ENCODE measurements at places on chromosomes 13 and 19. TPM values are rescaled to one million over a fixed set of nuclear protein-coding genes. Genes with fewer than 3 reads are reported as not detected.

- H3K27ac ChIP-seq, result no peak overlapping the region
- no peaks in the 10 kb centered on the region for H3K4me1 ChIP-seq
Measured at GRCh38 chr19:45218426-45218825, 26.8 kb downstream of the EXOC3L2 start.

DNA sequence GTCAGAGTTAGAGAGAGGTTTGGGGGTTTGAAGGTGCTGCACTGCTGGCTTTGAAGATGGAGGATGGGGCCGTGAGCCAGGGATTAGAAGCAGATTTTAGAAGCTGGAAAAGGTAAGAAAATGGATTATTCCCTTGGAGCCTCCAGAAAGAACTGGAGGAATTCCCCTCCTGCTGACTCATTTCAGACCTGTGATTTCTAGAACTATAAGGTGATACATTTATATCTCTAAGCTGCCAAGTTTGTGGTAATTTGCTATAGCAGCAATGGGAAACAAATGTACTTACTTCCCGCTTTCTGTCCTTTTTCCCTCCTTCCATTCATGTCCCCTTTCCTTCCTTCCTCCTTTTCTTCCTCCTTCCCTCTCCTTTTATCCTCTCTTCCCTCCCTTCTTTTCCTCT, 78.5 kb upstream of the PCDH8 start:
- no peaks in the 10 kb centered on the region for H3K4me1 ChIP-seq
- no peak for DNase-seq
- H3K36me3 ChIP-seq, result no peaks in the 10 kb centered on the region

DNA sequence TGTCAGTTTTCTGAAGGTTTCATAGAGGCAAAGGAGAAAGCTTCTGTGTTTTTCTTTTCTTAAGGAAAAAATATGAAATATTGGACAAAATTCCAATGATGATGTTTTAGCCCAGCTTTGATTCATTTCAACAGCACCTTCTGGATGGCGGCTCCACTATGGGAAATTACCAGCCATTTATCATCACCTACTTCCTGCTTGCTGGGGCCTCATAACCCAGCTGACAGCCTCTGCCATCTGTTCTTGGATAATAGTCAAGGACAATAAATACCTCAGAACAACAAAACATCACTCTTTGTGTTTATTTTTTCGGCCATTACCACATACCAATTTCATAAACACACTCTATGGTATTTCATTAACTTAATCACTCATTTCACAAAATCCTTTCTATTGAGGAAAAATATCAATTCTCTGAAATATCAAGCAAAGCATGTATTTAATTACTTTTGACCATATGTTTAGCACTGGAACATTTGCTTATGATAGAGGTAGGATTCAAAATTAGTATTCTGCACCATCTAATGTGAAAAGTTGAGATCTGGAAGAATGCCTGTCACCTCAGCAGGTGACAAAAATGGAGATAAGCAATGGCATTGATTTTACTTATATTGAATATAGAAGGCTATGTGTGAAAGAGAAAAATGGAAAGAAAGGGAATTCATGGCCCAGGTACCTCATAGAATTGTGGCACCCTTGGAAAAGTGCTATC, 629.7 kb downstream of the LIG4 start:
- no peak overlapping the region for H3K4me3 ChIP-seq
- H3K4me1 ChIP-seq, result no peaks in the 10 kb centered on the region
- no peak for DNase-seq
- H3K36me3 ChIP-seq, result no peaks in the 10 kb centered on the region

- H3K36me3 ChIP-seq, result no peaks in the 10 kb centered on the region
- peaks cover 9% of the 10 kb centered on the region for H3K4me1 ChIP-seq
- DNase-seq, result no peak
- H3K27me3 ChIP-seq, result no peaks in the 10 kb centered on the region
Measured at GRCh38 chr13:40537146-40537895, 129.1 kb downstream of the FOXO1 start.

- H3K27me3 ChIP-seq, result no peaks in the 10 kb centered on the region
- peaks cover 9% of the 10 kb centered on the region for H3K36me3 ChIP-seq
- peaks cover 18% of the 10 kb centered on the region for H3K4me1 ChIP-seq
- DNase-seq, result no peak
- H3K27ac ChIP-seq, result no peak overlapping the region
Measured at GRCh38 chr19:47615714-47616113, 6.8 kb downstream of the BICRA start.

The DLL3 gene
- polyA plus RNA-seq, result not detected

GRCh38 chr13:31929031-31929770, 102.4 kb upstream of the FRY start:
- DNase-seq, result no peak
- peaks cover 63% of the 10 kb centered on the region for H3K4me1 ChIP-seq
- no peak overlapping the region for H3K4me3 ChIP-seq
- no peak overlapping the region for H3K27ac ChIP-seq
- H3K27me3 ChIP-seq, result no peaks in the 10 kb centered on the region

The PRR36 gene
- 0.07 TPM for polyA plus RNA-seq

The RPS19 gene
- 1,996 TPM for polyA plus RNA-seq

GRCh38 chr13:74765955-74766354, 631.8 kb upstream of the KLF12 start:
- H3K27ac ChIP-seq, result no peak overlapping the region
- H3K36me3 ChIP-seq, result no peaks in the 10 kb centered on the region
- DNase-seq, result no peak
- no peaks in the 10 kb centered on the region for H3K27me3 ChIP-seq
- H3K4me3 ChIP-seq, result no peak overlapping the region

GRCh38 chr13:77981281-77981881, 62.8 kb upstream of the EDNRB start:
- peak overlapping the region; percentile 34 for H3K27ac ChIP-seq
- H3K36me3 ChIP-seq, result no peaks in the 10 kb centered on the region
- no peaks in the 10 kb centered on the region for H3K27me3 ChIP-seq
- H3K4me3 ChIP-seq, result no peak overlapping the region

The KLK10 gene
- not detected for polyA plus RNA-seq

DNA sequence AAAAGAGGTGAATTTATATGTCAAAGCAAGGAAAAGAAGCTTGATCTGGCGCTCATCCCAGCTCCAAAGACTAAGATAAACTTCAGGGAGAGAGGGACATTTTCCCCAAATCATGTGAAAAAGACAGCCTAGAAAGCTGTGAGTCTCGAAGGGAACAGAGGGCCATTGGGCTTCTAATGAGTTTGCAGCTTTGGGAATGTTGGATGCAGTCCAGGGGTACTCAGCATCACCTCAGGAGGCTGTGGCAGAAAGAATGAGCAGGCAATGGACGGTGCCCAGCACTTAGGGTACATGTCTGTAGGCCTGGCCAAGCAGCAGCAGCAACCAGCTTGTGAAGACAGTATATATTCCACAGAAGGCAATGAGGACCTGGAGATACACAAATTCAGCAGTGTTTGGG, 25.7 kb upstream of the WASF3 start:
- H3K27ac ChIP-seq, result no peak overlapping the region
- no peaks in the 10 kb centered on the region for H3K36me3 ChIP-seq
- no peaks in the 10 kb centered on the region for H3K4me1 ChIP-seq
- no peak overlapping the region for H3K4me3 ChIP-seq
- no peak for DNase-seq

- DNase-seq, result no peak
- H3K4me1 ChIP-seq, result no peaks in the 10 kb centered on the region
- no peaks in the 10 kb centered on the region for H3K27me3 ChIP-seq
- no peaks in the 10 kb centered on the region for H3K36me3 ChIP-seq
- no peak overlapping the region for H3K27ac ChIP-seq
Measured at GRCh38 chr13:97141097-97141496, 81.0 kb upstream of the MBNL2 start.

- no peak overlapping the region for H3K27ac ChIP-seq
- no peak for DNase-seq
- H3K4me1 ChIP-seq, result no peaks in the 10 kb centered on the region
- H3K27me3 ChIP-seq, result no peaks in the 10 kb centered on the region
- H3K4me3 ChIP-seq, result no peak overlapping the region
Measured at GRCh38 chr19:31226151-31226935, 122.9 kb downstream of the TSHZ3 start.

DNA sequence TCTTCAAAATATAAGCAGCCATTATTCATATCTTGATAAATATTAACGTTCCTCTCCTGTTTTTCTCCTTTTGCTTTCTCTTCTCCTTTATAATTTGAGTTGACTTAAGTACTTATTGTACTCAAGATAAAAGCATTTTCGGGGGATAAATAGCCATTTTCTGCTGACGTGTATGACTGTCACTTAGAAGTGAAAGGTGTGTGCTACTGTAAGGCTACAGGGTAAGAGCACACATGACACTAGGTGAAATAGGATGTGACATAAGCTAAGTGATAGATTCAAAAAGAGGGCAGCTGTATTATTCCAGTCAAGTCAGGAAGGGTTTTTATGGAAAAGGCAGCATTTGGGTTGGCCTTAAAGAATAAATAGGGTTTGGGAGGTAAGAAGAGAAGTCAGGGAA, 128.5 kb downstream of the GPC6 start:
- no peaks in the 10 kb centered on the region for H3K27me3 ChIP-seq
- no peak for DNase-seq
- no peaks in the 10 kb centered on the region for H3K36me3 ChIP-seq
- H3K4me3 ChIP-seq, result no peak overlapping the region

The CYP2B6 gene
- not detected for polyA plus RNA-seq

The HCST gene
- polyA plus RNA-seq, result 10.6 TPM

The ANO8 gene
- 3.3 TPM for polyA plus RNA-seq

GRCh38 chr19:56253737-56254136, 18.8 kb upstream of the EDDM13 start:
- no peaks in the 10 kb centered on the region for H3K27me3 ChIP-seq
- H3K27ac ChIP-seq, result no peak overlapping the region
- no peak overlapping the region for H3K4me3 ChIP-seq
- no peaks in the 10 kb centered on the region for H3K4me1 ChIP-seq

DNA sequence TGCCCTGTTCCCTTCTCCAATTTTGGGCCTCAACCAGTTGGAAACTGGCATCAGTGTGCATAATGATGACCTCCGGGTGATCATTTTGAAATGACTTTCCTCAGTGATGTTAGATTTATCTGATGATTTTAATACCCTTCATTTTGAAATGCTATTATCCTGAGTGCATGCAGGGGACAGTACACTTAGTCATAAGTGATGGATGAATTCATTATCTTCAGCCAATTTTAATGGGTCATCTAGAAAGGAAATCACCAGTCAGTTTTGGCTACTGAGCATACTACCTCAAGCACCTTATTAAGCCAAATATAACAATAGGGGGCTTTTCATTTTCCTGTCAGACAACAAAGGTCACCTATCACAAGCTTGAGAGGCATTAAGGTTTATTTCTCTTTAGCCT, 118.5 kb upstream of the MIR17HG start:
- no peak for DNase-seq
- H3K27ac ChIP-seq, result no peak overlapping the region
- H3K27me3 ChIP-seq, result no peaks in the 10 kb centered on the region
- H3K4me3 ChIP-seq, result no peak overlapping the region

The HSD11B1L gene
- 13.2 TPM for polyA plus RNA-seq

The LILRB2 gene
- polyA plus RNA-seq, result 2.8 TPM

The CKAP2 gene
- 1.4 TPM for polyA plus RNA-seq

DNA sequence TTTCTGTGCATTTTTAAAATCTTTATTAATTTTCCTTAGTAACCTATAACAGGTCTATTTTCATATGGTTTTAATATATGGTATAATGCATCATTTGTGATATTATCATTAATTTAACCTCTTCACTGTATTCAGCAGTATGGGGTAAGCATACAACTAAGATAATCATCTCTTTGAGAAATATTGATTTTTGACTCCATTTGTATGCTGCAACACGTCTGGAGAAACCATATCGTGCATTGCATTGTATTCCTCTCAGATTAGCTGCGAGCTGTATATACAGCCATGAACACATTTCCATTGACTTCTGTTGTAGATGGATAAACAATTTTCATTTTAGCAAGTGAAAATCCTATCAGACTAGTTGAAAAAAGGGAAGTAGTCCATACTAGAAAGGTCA, 2275.8 kb upstream of the PCDH20 start:
- H3K27ac ChIP-seq, result no peak overlapping the region
- DNase-seq, result no peak
- H3K4me3 ChIP-seq, result no peak overlapping the region
- H3K27me3 ChIP-seq, result no peaks in the 10 kb centered on the region
- no peaks in the 10 kb centered on the region for H3K4me1 ChIP-seq

- no peaks in the 10 kb centered on the region for H3K4me1 ChIP-seq
- no peaks in the 10 kb centered on the region for H3K36me3 ChIP-seq
- H3K4me3 ChIP-seq, result no peak overlapping the region
- no peaks in the 10 kb centered on the region for H3K27me3 ChIP-seq
- DNase-seq, result no peak
- no peak overlapping the region for H3K27ac ChIP-seq
Measured at GRCh38 chr13:56700324-56700723, 440.4 kb upstream of the PRR20A start.

The DAND5 gene
- polyA plus RNA-seq, result 4.2 TPM

GRCh38 chr19:43371909-43372308, 18.4 kb downstream of the CD177 start:
- no peaks in the 10 kb centered on the region for H3K27me3 ChIP-seq
- no peak overlapping the region for H3K4me3 ChIP-seq
- H3K27ac ChIP-seq, result no peak overlapping the region
- no peaks in the 10 kb centered on the region for H3K36me3 ChIP-seq
- H3K4me1 ChIP-seq, result no peaks in the 10 kb centered on the region

DNA sequence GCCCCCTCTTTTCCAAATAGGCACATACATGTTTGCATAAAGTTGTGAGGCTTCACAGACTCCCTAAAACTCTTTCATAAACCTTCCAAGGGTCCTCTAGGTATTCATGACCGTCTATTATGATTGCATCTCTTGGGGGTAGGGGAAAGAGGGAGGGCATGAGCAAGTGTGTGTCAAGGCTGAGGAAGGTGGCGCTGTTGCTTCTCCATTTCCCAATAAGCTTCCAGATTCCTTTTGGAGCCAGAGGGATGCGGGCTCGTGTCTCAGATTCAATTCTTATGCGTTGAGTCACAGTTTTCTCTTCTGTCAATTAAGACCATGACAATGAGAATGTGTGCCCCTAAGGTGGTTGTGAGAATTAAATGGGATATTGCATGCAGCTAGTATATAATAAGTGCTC, 51.0 kb upstream of the CYP2A7 start:
- H3K27me3 ChIP-seq, result peaks cover 10% of the 10 kb centered on the region
- no peaks in the 10 kb centered on the region for H3K4me1 ChIP-seq
- no peak for DNase-seq
- no peak overlapping the region for H3K4me3 ChIP-seq
- no peak overlapping the region for H3K27ac ChIP-seq
- no peaks in the 10 kb centered on the region for H3K36me3 ChIP-seq

The RFPL4AL1 gene
- polyA plus RNA-seq, result not detected

DNA sequence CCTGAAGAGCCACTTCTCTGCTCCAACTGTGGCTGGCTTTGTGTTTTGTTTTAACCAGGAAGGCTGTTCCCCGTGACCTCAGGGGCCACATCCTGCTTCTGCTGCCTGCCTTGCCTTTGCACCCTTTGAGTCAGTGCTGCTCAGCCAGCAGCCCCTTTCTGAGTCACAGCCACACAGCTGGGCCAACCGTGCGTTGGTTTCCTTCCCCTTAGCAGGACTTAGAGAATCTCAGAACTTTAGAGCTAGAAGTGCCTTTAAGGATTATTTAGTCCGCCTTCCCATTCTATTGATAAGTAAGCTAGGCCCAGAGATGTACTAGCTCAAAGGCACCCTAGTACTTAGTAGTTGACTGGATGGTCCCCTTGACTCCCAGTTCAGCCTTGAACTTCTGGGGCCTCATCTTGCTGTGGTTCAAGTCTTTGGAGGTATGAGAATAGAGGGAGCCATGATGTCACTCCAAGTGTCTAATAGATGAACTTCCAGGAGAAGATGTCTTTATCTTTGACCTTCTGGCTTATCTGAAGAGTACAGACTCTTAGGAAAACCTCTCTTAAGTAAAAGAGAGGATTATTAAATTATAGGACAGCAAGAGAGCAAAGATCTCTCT, 8.0 kb downstream of the RGCC start:
- peaks cover 3% of the 10 kb centered on the region for H3K4me1 ChIP-seq
- no peaks in the 10 kb centered on the region for H3K27me3 ChIP-seq
- no peaks in the 10 kb centered on the region for H3K36me3 ChIP-seq
- peak overlapping the region; percentile 76 for H3K27ac ChIP-seq
- DNase-seq, result peak; percentile 66
- no peak overlapping the region for H3K4me3 ChIP-seq

The RASL11A gene
- polyA plus RNA-seq, result 9.3 TPM

The CGB5 gene
- polyA plus RNA-seq, result not detected

Measured in heart right ventricle (tissue), 16 donors.